Glutamatergic neuron (in vitro differentiated cells): ENCODE measurements at places on chromosomes 1 and 21. TPM values are rescaled to one million over a fixed set of nuclear protein-coding genes. Genes with fewer than 3 reads are reported as not detected.

Gene ACTL8
- total RNA-seq = not detected

GRCh38 chr1:176820391-176821031 lies 344.0 kb downstream of the ASTN1 start:
- no peak for DNase-seq

Gene KCNJ9
- total RNA-seq = 2.0 TPM

DNA sequence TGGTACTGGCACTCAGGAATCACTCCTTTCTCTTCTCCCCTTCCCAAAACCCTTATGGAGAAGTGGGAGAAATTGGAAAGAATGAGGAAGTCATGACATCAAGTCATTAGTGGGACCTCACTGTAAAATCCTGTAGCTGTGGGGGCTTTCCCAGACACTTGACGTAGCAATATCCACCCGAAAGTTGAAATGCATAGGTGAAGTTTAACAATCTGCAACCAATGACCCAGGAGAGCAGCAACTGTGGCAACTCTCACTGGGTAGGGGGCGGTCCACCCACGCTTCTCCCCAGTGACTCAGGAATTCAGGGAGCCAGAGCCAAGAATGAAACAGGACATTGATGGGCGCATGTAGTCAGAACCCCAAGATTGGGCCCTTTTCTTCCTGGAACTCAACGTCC lies 27.0 kb downstream of the ABCA4 start:
- no peak for DNase-seq

DNA sequence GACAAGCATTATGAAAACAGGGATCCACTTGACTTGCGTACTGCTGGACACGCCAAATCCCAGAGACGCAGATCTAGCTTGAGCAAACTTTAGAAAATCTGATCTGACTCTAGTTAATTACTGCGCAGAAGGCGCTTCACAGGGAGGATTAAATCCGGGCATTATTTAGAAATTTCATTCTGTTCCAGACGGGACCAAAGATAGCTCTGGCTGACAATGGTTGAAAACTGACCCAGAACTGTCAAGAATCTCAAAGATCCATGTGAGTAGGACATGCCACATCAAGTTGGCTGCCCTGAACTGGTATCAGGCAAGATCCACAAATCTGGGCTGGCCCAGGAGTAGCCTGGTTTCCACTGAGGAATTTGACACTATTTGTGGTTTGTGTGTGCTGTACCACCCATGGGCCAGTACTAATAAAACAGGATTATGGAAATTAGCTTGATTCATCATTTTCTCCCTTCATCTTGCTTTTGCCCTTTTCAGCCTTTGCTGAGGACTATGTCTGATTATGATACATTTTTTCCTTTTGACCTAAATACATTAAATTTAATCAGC lies 171.0 kb downstream of the VAV3 start:
- no peak for DNase-seq

DNA sequence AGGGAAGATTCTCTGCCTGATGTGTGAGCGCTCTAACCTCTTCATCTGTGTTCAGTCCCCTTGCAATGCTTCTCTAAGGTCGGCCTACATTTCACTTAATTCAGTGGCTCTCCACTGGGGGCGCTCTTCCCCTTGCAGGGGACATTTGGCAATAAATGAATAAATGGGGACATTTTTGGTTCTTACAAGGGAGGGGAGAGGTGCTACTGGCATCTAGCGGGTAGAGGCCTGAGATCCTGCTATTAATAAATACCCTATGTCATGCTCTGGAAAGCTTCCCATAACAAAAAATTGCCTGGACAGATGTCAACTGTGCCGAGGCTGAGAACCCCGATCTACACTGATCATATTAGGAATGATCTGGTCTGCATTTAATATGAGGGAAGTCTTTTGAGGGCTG lies 25.9 kb upstream of the DNAJC11 start:
- peak; percentile 76 for DNase-seq

- DNase-seq = no peak
Observed at GRCh38 chr1:2247760-2248126, 19.6 kb downstream of the SKI start.

Gene PLK3
- 89.3 TPM for total RNA-seq

GRCh38 chr1:177142010-177142409 lies 22.5 kb downstream of the ASTN1 start:
- DNase-seq = no peak

Gene TRIM45
- total RNA-seq = 6.7 TPM

Gene TFF3
- not detected for total RNA-seq
